NCI-H1092 treated with DMSO at 0.1 percent for 48 hours (cell line): ENCODE measurements at places on chromosomes 7 and 10.

DNA sequence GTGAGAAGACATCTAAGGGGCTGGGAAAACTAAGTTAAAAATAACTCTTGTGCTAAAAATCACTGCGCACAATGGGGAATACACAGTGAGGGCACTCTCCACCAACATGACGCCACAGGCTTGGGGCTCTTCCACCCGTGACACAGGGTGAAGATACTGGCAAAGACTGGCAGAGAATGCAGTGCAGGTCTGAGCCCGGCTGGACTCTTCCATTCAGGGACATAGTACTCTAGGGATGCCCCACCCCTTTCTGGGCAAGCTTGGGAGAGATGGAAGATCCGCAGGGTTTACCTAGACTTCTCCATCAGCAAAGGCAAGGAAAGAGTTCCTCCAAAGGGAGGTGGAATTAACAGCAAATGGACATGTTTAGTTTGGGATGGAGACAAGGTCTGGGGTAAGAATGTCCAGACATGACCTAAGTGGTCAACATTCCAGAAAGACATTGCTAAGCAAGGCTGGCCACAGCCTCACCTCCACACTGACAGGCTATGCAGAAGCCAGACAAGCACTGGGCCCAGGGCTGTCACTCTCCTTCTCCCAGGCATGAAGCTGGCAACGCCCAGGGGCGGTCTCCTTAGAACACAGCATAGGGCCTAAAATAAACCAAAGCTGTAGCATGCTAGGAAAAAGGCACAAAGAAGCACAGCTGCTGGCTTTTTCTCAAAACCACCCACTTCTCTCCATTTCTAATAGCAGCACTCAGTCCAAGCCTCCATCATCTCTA lies 28.1 kb downstream of the XPNPEP1 start:
- DNase-seq, result no peak

DNA sequence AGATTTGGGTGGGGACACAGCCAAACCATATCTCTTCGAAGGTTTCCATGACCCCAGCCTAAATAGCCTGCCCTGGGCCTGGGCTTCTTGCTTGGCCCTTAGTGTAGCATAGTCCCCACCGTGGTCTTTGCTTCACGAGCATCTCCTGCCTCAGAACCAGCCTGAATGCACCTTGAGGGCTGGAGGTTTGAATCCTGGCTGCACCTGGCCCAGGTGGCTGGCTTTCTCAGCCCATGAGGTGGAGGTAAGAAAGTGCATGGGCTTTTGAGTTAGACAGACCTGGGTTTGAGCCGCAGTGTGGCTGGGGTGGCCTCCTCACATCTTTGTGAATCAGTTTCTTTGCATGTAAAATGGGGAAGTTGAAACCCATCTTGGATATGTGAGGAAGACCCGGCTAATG lies 24.2 kb upstream of the PCBD1 start:
- no peak for DNase-seq

DNA sequence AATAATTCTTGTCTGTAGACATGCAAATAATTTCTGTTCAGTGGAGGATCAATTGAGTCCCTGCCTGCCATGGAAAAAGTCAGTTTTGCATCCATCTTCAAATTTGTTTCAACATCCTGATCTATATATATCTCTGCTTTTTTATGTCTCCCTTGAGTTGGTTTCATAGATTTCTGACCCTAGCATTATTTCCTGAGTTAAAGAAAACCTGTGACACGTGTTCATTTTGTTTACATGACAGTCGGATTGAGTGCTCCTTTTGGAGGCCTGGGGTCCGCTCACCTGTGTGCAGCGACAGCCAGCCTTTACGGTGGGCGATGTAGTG lies 674 bp downstream of the MRPS24 start:
- no peak for DNase-seq

- DNase-seq, result no peak
Measured at GRCh38 chr7:11776039-11776438, 56.0 kb downstream of the THSD7A start.

DNA sequence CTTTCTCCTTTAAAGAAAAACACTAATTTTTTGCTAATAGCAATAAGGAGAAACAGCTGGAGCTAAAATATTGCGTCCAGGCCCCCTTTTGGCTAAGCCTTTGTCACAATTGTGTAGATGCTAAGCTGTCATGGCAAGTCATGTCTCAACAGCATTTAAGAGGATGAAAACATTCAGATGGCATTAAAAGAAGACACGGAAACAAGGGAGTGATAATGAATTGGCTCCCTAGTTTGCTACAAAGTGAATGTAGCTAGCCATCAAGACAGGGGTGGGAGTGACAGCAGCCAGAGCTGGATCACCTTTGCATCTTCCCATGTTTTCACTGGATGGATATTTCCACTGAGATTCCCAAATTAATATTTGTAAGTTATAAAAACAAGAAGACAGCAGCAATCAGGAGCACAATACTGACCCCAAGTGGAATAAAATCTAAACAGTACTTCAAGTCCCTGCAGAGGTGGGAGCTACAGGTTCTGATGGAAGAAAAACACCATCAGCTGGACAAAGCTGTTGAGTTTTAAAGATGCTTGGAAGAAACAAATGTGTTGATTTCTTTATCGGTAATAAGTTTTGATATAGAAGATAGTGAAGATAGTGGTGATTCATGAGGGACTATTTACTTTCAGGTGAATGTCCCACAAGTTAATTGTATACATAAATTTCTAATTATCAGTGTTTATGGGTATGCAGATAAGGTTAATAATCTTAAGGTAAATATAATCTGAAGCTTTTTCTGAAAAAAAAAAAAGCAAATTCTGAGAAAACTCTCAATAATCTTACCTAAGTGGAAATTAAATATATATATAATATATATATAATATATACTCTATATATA lies 129.4 kb downstream of the SLC16A9 start:
- peak; percentile 10 for DNase-seq

DNA sequence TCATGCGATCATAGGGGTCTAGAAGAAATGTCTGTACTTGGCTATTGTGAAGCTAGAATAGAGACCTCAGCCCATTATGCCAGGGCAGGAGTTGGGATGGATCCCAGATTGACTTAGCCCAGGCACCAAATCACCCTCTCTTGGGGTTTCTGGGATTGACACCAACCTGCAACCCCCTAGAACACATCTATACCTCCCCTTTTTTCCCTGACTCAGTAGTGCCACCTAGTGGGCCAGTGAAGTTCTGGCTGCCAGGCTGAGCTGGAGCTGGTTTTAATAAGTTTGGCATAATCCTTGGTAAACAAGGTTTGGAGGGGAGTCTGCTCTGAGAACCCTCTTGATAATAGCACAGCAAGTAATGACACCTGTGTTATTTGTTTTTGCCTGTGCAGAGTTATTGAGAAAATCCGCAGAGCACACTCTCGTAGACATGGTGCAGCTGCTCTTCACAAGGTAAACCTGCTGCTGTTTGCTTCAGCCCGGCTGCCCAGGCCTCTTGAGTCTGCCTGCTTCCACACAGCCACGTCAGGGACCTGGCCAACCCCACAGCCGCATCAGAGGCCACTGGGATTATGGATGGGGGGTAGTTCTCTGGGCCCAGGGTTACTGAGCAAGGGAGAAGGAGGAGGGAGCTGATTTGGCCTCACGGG lies 43.3 kb upstream of the NFKB2 start:
- peak; percentile 48 for DNase-seq

DNA sequence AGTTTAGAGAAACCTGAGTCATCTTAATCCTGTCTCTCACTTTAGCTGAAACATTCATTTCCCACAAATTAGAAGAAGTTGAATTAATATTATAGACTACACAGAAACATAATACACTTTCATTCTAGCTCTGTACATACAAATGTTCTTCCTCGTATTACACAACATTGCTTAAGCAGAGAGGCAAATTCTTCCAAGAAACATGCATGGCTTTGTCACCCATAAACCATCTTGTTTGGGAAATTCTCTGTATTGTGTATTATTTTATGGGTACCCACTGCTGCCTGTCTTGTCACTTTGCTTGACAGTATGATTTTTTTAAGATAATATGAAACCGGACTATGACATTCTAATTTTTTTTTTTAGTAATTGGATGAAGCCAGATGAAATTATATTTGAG lies 104.0 kb downstream of the SRI start:
- no peak for DNase-seq

- DNase-seq, result no peak
Measured at GRCh38 chr10:133399123-133399601, 5.2 kb downstream of the MTG1 start.

DNA sequence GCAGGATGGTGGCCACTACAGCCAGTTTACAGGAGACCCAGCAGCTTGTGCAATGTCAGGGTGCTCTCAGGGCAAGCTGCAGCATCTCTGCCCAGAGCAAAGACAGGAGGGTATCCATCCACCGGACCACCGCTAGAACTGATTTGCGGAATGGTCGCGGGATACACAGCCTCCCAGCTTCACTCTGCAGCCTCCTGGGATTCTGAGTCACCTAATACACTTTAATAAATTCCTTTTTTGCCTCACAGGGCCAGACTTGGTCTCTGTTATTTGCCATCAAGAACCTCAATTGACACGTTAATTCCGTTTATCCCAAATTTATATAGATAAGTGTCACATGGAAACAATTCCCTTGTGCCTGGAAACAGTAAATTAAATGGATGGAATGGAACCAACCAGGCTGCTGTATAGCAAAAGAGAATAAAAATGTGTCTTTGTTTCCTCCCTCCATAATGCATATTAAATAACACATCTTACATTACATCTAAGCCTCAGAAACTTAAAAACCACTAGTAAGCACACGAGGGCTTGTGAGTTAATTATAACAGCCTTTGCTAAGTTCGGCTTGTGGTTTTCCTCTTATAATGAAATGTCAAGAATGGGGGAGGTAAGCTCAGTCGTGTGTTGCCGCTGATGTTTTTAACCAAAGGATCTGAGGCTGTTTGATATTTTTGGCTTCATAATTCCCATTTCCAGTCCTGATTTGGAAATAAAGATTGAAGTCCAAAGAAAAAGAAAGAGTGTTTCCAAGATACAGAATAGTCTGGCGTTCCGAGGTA lies 52.1 kb downstream of the ADRB1 start:
- no peak for DNase-seq

DNA sequence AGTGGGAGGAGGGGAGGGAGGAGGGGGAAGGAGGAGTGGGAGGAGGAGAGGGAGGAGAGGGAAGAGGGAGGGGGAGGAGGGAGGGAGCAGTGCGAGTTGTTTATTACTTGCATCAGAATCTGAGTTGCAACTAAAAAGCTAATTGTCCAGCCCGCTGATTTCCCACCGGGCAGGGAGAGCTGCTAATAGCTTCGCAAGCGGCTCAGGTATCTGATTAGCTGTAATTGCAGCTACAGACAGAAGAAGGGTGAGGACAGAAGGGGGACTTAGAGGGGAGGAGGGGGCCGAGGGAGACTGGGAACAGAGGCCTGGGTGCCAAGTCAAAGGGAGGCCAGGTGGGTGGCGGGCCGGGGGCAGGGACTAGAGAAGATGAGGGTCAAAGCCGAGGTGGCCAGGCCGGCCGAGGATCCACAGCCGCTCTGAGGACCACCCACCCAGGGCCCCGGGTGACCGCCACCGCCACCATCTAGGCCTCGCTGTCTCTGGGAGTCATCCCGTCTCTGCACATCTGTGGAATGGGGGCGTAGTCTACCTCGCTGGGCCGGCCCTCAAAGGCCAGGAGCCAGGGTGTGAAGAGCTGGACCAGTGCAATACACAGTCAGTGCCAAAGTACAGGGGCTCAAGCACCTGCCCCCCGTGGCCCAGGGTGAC lies 54.2 kb downstream of the MICALL2 start:
- DNase-seq, result no peak

- peak; percentile 3 for DNase-seq
Measured at GRCh38 chr10:79396520-79396919, 48.9 kb downstream of the ZCCHC24 start.

GRCh38 chr7:140723006-140723405 lies 26.5 kb downstream of the NDUFB2 start:
- DNase-seq, result no peak

GRCh38 chr10:86003201-86003621 lies 363.4 kb downstream of the GRID1 start:
- no peak for DNase-seq

- no peak for DNase-seq
Measured at GRCh38 chr7:90738249-90738648, 142.1 kb downstream of the CDK14 start.
